ENCODE measurements at places on chromosomes 6 and 20.

GRCh38 chr6:50698546-50698945, 14.8 kb upstream of the TFAP2D start:
- no peak for DNase-seq

DNA sequence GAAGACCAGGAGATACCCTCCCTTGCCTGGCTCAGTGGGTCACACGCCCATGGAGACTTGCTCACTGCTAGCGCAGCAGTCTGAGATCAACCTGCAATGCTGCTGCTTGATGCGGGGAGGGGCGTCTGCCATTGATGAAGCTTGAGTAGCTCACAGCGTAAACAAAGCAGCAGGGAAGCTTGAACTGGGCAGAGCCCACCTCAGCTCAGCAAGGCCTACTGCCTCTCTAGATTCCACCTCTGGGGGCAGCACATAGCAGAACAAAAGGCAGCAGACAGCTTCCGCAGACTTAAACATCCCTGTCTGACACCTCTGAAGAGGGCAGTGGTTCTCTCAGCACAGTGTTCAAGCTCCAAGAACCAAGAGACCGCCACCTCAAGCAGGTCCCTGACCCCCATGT, 271.3 kb downstream of the ESR1 start:
- no peak for DNase-seq

DNA sequence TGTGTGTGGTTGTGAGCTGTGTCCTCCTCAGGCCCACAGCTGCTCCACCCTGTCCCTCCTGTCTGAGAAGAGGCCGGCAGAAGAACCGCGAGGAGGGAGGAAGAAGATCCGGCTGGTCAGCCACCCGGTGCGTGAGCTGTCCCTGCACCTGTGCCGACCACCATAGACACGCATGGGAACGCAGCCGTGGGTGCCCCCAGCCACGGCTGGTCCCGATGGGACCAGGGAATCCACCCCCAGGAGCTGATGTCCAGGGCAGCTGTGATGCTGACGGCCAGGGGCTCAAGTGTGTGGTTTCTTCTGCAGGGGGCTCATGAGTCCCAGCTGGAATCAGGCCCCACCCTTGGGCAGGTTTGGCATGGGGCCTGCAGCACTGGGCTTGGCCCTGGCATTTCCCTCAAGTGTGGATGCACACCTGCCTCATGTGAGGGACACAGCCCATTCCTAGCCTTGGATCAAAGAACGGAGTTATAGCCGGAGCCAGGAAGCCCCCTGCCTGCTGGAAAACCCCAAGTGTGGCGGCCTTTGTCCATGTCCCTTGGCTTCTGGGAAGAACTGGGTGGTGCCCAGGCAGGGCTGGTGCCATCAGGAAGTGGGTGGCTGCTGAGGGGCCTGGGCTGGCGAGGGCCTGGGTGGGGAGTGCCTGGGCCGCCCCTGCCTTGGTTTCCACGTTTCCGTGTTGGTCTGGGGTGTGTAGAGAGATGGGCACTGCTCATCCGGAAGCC, 4.6 kb upstream of the TNFRSF6B start:
- DNase-seq, result no peak

DNA sequence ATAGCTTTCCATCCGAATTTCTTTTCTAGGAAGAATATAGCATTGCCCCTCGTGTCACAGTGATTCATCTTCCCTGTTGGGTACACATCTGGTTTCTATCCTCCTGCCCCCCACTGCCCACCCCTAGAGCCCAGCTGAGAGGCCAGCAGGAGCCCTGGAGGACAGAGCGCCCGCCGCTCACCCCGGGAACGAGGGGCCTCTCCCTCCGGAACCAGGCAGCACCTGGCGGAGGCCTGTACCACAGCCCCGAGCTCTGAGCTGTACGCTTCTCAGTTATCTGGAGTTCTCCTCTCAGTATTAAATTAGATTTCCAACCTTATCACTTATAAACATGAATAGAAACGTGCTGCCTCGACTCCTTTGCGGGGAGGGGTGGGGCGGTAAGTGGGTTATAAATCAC, 6.0 kb downstream of the ANKRD60 start:
- no peak for DNase-seq

- DNase-seq, result peak; percentile 87
These were observed 391 bp downstream of the MAPRE1 start for GRCh38 chr20:32819992-32820697.

GRCh38 chr20:61178551-61179071, 73.5 kb upstream of the CDH4 start:
- no peak for DNase-seq

- no peak for DNase-seq
These were observed 371.7 kb upstream of the SASH1 start for GRCh38 chr6:147970970-147971369.

DNA sequence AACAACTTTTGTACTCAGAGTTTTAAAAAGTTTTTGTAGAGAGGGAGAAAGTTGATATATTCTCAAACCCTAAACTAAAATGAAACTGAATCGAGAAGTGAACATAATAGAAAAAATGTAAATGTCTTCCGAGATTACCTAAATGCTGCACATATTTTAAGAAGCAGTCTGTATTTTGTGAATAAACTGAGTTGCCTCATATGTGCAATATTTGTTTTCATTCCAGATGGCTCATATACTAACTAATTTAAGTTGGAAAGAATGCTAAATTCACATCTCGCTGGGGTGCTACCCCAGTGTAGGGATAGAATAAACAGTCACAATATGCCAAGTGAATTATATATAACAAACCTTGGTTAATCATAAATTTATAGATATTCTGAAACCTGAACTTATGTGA, 285.9 kb upstream of the THEMIS start:
- no peak for DNase-seq

- no peak for DNase-seq
These were observed 54.0 kb downstream of the VTA1 start for GRCh38 chr6:142200846-142201628.

DNA sequence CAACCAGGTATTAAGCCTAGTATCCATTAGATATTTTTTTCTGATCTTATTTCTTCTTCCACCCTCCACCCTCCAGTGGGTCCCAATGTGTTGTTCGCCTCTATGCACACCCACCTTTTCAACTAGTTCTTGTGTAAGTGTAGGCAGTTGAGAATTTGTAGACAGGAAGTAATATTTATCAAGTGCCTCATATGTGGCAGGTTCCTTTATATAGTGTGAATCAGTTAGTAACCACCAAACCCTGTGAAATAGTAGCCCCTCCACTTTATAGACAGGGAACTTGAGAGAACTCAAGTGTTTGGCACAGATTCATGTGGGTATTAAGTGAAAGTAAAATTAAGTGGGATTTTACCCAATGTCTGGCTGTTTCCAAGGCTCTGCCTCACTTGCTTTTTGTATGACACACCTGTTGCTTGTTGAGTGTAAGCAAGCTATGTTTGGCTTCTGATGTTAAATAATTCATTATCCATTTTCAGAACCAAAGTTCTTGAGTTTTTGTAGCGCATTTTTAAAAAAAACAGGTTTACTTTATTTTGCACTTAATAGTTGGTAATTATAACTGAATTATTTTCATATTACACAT, 24.8 kb downstream of the AFDN start:
- no peak for DNase-seq

DNA sequence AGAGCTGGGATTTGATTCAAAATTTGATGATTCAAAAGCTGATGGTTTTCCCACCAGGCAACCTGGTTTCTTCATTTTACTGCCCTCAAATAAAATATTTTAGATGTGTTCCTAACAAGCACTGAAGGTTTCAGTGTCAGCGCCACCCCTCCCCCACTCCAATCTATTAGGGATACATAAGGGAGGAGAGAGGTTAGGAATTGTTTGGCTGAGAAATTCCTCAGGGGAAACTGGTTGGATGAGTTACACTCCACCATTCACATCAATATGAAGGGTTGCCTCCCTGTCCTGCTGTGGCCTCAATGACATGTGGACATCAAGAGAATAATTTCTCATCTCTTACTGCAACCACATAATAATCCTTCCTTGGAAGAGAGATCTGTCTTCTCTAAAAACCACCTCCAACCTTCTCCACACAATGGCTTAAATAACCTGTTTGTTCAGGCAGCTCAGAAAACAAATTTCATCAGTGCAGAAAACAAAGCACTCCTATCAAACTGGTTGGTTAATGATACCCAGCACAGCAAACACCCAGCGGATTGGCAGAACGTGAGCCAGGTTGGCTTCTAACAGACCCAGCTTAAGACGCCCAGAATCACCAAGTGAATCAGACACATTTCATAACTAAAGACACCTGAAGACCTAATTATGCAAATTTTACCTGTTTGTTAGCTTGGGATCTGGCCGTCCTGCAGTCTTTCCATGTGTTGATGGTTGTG, 136.0 kb upstream of the SGK1 start:
- no peak for DNase-seq

- no peak for DNase-seq
These were observed 25.4 kb upstream of the RIMS4 start for GRCh38 chr20:44835661-44836221.

DNA sequence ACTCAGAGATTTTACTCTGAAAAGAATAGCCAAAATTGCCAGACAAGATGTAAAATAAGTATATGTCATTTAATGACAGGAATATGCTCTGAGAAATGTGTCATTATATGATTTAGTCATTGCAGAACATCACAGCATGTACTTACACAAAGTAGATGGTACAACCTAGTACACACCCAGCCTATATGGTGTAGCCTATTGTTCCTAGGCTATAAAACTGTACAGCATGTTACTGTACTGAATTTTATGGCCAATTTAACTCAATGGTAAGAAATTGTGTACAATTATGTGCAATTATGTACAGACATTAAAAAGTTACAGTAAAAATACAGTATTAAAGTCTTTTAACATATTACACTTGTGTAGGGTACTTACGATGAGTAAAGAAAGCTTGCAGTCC, 311.9 kb upstream of the EPHA7 start:
- DNase-seq, result no peak

- peak; percentile 82 for DNase-seq
These were observed 512.8 kb upstream of the JARID2 start for GRCh38 chr6:14732844-14733757.

DNA sequence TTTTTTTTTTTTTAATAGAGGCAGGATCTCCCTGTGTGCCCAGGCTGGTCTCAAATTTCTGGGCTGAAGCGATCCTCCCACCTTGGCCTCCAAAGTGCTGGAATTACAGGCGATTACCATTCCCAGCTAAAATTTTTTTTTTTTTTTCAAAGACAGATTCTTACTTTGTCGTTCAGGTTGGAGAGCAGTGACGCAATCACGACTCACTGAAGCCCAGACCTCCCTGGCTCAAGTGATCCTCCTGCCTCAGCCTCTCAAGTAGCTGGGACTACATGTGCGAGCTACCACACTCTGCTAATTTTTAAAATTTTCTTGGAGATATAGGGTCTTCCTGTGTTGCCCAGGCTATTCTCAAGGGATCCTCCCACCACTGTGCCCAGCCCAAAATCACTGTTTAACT, 58.0 kb upstream of the MYO6 start:
- DNase-seq, result no peak

GRCh38 chr6:82076916-82077315, 170.6 kb downstream of the IBTK start:
- no peak for DNase-seq

GRCh38 chr6:169216830-169217229, 36.8 kb downstream of the THBS2 start:
- no peak for DNase-seq

DNA sequence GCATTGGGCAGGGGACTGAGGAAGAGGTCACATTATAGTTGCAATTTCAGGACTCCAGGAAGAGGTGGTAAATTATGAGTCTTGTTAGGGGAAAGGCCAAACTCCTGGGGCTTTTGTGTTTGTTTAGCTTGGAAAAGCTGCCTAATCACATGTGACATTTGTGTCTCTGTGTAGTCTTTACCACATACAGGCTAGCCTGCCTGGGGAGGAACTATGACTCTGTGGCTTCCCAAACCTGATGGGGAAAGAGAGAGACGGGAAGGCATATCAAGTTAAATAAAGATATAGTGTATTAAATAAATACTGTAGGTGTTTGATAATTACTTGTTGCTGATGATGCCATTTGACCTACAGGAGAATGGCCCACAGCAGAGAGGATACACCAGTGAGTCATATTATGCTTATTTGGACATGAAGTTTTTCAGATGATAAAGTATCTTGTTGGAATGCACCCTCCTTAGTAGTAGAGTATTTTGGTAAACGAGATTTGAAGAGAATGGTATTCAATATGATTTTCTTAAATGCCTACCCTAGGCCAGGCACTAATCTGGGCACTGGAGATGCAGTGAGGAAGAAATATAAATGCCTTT, 4.0 kb downstream of the BLTP3A start:
- DNase-seq, result no peak

GRCh38 chr20:63854069-63854765, 7.1 kb upstream of the ABHD16B start:
- peak; percentile 81 for DNase-seq

- DNase-seq, result peak; percentile 89
These were observed 1378.6 kb upstream of the DEFB115 start for GRCh38 chr20:29878777-29879442.

DNA sequence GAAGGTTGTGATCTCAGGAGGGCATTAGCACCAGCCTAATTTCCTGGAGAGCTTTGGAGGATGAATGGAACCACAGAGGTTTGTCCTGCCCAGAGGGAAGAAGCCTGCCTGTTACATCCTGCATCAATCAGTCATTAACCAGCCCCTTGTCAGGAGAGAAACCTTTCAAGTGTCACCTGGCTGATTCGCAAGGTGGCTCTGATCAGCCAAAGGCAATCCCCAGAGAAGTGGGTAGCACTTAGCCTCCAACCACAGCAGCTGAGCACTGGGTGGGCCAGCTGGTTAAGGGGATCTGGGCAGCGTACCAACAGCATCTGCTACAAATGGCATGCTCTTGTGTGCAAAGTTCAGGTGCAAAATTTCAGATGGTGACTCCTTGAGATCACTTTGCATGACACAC, 26.9 kb downstream of the ANKEF1 start:
- DNase-seq, result no peak

DNA sequence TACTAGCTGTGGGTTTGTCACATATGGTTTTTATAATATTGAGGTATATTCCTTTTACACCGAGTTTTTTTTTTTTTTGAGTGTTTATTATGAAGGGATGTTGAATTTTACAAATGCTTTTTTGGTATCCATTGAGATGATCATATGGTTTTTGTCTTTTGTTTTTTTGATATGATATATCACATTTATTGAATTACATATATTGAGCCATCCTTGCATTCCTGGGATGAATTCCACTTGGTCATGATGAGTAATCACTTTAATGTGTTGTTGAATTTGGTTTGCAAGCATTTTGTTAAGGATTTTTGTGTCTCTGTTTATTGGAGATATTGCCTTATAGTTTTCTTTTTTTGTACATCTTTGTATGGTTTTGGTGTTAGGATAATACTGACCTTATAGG, 3.3 kb upstream of the ZNF337 start:
- DNase-seq, result no peak

- DNase-seq, result no peak
These were observed 829.4 kb downstream of the QKI start for GRCh38 chr6:164243949-164244348.

- no peak for DNase-seq
These were observed 63.1 kb downstream of the TFAP2A start for GRCh38 chr6:10351791-10352190.

- DNase-seq, result no peak
These were observed 8.0 kb downstream of the TGM2 start for GRCh38 chr20:38156888-38157634.

GRCh38 chr6:143811501-143812157, 31.5 kb upstream of the LTV1 start:
- DNase-seq, result no peak
